ENCODE measurements at places on chromosomes 2 and 18. TPM values are rescaled to one million over a fixed set of nuclear protein-coding genes. Genes with fewer than 3 reads are reported as not detected.

DNA sequence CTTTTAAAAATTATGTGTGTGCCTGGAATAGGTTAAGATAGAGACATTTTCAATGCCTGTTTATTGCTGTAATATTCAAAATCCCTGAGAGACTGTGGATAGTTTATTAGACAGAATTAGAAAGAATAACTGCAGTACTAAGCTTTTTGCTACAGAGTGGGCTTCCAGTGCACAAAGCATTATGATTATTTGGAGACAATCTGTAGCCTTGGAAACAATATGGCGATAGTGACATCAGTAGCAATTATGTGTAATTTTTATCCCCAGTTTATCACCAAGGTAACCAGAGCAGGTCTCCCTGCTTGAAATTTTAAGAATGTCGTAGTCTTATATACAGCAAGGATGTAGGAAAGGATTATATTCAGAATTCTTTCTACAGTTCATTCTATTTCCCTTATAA, 100.0 kb downstream of the MYO3B start:
- no peak overlapping the region for H3K4me3 ChIP-seq
- H3K4me1 ChIP-seq, result no peaks in the 10 kb centered on the region
- H3K27ac ChIP-seq, result no peak overlapping the region
- no peaks in the 10 kb centered on the region for H3K36me3 ChIP-seq
- H3K27me3 ChIP-seq, result no peaks in the 10 kb centered on the region

DNA sequence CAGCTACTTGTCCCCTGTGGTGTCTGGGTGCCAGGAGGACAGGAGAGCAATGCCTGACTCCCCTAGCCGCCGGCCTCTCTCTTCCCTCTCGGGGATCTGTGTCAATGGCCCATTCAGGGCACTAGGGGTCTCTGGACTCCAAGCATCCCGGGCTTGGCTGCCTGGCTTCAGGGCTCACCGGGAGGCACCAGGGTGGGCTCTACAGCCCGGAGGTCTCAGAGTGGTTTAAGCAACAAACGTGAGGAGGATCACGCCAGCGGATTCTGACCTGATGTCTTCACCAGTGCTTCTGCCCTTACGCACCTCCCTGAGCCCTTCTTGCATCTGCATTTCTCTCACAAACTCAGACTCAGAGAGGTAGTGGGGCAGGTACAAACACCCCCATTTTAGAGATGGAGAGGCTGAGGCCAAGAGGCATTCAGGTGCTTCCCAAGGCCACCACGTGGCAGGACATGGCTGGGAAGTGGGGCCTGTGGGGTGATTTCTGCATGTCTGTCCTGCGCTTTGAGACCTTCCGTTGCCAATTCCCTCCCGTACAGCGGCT, 243.0 kb downstream of the CELF4 start:
- no peaks in the 10 kb centered on the region for H3K36me3 ChIP-seq
- no peaks in the 10 kb centered on the region for H3K4me1 ChIP-seq
- no peak overlapping the region for H3K27ac ChIP-seq
- H3K27me3 ChIP-seq, result no peaks in the 10 kb centered on the region
- DNase-seq, result no peak
- H3K4me3 ChIP-seq, result no peak overlapping the region

DNA sequence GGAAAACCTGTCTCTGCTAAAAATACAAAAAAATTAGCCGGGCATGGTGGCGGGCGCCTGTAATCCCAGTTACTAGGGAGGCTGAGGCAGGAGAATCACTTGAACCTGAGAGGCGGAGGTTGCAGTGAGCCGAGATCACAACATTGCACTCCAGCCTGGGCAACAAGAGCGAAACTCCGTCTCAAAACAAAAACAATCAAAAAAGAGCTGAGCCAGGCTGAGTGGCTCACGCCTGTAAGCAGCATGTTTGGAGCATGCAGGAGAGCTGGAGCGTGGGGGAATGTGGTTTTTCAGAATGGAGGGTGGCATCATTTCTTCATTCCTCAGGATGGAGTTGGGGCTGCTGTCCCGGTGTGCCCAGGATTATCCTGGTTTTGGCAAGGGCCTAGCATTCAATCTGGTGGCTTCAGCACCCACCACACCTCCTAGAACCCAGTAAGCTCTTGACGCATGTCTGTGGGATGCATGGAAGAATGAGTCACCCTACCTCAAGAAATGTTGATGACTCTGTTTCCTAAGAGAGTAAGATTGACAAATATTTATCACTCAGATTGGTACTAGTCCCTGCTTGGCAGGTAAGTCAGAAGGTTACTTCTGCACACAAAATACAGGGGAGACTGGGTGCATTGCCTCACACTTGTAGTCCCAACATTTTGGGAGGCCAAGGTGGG, 90.2 kb upstream of the ODC1 start:
- DNase-seq, result no peak
- no peaks in the 10 kb centered on the region for H3K36me3 ChIP-seq
- no peak overlapping the region for H3K27ac ChIP-seq
- H3K4me3 ChIP-seq, result no peak overlapping the region
- no peaks in the 10 kb centered on the region for H3K4me1 ChIP-seq
- no peaks in the 10 kb centered on the region for H3K27me3 ChIP-seq

DNA sequence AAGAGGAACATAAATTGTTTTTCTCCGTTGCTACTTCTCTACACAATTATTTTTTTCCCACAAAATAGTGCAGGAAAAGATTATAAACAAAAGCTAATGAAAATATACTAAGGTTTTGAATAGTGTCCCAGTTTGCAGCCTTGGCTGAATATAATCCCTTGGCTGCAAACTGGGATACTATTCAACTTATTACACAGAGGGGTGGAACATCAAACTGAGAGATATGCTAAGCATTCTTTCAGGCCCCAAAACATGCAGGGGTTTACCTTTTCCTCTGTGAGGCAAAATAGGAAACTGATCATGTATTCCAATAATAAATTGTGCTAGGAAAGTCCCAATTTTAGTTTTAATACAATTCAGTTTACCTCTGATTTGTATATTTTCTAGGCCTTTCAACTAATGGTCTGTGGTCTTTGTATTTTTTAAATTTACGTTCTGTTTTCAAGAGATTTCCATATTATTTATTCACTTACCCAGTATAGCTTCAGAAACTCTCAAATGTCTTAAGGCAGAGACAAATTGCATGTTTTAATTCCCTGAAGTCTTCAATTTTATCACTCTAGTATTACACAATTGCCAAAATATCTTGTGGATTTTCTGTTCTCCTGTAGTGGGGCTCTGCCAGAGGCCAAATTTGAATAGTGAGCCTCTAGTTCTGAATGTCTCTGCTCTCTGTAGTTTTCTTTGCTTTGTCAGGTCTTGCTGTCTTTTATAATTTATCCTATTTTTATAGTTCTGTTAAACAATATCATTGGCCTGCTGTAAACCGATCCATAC, 63.9 kb downstream of the PPP1R1C start:
- H3K27ac ChIP-seq, result peak overlapping the region; percentile 48
- no peak overlapping the region for H3K4me3 ChIP-seq
- no peaks in the 10 kb centered on the region for H3K4me1 ChIP-seq
- no peak for DNase-seq
- no peaks in the 10 kb centered on the region for H3K27me3 ChIP-seq

- DNase-seq, result no peak
- no peak overlapping the region for H3K27ac ChIP-seq
- no peaks in the 10 kb centered on the region for H3K36me3 ChIP-seq
Observed at GRCh38 chr2:233094614-233095013, 34.5 kb downstream of the INPP5D start.

GRCh38 chr2:67039517-67040103, 357.5 kb upstream of the ETAA1 start:
- H3K27me3 ChIP-seq, result no peaks in the 10 kb centered on the region
- no peak overlapping the region for H3K4me3 ChIP-seq
- no peak overlapping the region for H3K27ac ChIP-seq
- no peak for DNase-seq
- H3K36me3 ChIP-seq, result no peaks in the 10 kb centered on the region
- H3K4me1 ChIP-seq, result no peaks in the 10 kb centered on the region

- H3K27me3 ChIP-seq, result no peaks in the 10 kb centered on the region
- no peak overlapping the region for H3K27ac ChIP-seq
- no peaks in the 10 kb centered on the region for H3K36me3 ChIP-seq
- DNase-seq, result no peak
- H3K4me1 ChIP-seq, result no peaks in the 10 kb centered on the region
- H3K4me3 ChIP-seq, result no peak overlapping the region
Observed at GRCh38 chr2:18381386-18381785, 179.1 kb downstream of the RDH14 start.

DNA sequence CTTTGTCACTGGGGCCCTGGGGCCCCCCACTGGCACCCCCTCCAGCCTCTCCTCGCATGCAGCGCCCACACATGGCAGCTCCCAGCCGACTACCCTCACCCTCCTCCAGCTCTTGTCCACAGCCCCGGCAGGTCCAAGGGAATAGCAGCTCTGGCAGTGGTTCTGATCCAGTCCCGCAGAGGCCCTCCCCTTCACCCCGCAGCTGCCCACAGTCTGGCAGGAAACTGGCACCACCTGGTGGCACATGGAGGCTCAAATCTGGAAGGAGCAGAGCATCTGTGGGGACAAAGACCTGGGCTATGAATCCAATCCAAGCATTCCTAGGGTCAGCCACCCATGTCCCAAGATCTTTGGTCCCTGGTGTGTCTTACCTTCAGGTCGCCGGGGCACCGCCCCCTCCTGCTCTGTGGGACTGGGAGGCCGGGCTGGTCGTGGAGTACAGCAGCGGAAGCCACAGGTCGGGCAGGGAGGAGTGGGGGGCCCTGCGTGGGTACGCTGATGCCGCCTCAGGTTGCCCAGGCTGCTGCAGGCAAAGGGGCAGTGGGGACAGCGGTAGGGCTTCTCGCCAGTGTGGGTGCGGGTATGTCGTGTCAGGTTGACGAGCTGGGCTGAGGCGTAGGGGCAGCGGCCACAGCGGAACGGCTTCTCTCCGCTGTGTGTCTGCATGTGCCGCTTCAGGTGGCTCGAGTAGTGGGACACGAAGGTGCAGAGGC, 2.3 kb downstream of the ZNF513 start:
- H3K27me3 ChIP-seq, result no peaks in the 10 kb centered on the region
- peak; percentile 31 for DNase-seq
- no peak overlapping the region for H3K27ac ChIP-seq
- H3K36me3 ChIP-seq, result peaks cover 68% of the 10 kb centered on the region
- H3K4me1 ChIP-seq, result peaks cover 19% of the 10 kb centered on the region

DNA sequence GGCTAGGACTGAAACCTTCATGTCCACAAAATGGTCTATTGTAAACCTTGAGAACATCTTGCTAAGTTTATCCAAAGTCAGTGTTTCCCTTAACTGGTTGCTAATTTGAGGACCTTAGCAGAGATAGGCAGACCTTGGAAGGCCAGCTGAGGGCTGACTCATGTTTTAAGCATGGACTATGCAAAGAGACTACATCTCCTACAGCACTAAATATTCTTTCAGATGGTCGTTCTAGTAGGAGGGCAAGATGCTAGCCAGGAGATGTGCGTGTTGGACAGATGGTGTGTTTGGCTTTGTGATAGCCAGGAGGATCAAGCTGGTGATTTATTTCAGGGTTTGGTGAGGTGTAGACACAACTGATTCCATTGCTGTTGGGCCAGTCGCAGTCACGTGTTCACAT, 75.8 kb downstream of the NRP2 start:
- H3K4me1 ChIP-seq, result peaks cover 9% of the 10 kb centered on the region
- no peaks in the 10 kb centered on the region for H3K27me3 ChIP-seq
- no peaks in the 10 kb centered on the region for H3K36me3 ChIP-seq
- peak overlapping the region; percentile 14 for H3K27ac ChIP-seq
- DNase-seq, result no peak

DNA sequence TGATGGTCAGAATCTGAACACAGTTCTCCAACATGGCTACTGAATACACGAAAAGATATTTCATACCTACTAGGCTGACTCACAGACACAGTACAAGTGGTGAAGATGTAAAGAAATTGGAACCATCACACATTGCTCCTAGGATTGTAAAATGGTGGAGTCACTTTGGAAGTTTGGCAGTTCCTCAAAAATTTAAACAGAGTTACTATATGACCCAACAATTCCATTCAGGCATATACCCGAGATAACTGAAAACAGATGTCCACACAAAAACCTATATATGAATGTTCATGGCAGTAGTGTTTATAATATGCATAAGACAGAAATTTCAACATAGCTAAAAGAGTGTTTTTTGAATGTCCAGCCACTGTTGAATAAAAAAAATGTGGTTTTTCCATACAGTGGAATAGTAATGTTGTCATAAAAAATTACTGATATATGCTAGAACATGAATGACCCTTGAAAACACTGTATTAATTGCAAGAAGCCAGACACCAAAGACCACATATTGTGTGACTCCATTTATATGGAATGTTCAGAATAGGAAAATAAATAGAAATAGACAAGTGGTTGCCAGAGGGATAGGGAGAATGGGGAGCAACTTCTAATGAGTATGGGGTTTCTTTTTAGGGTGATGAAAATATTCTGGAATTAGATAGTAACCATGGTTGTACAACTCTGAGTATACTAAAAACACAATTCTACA, 10.1 kb downstream of the RMP24 start:
- H3K4me1 ChIP-seq, result no peaks in the 10 kb centered on the region
- DNase-seq, result no peak
- H3K27me3 ChIP-seq, result no peaks in the 10 kb centered on the region
- peaks cover 38% of the 10 kb centered on the region for H3K36me3 ChIP-seq
- H3K4me3 ChIP-seq, result no peak overlapping the region
- no peak overlapping the region for H3K27ac ChIP-seq

- H3K27me3 ChIP-seq, result no peaks in the 10 kb centered on the region
- no peaks in the 10 kb centered on the region for H3K36me3 ChIP-seq
- H3K4me1 ChIP-seq, result no peaks in the 10 kb centered on the region
- no peak overlapping the region for H3K27ac ChIP-seq
- no peak for DNase-seq
Observed at GRCh38 chr2:207188626-207189419, 23.1 kb upstream of the KLF7 start.

- no peaks in the 10 kb centered on the region for H3K4me1 ChIP-seq
- H3K36me3 ChIP-seq, result no peaks in the 10 kb centered on the region
- no peak for DNase-seq
- H3K27ac ChIP-seq, result no peak overlapping the region
- no peak overlapping the region for H3K4me3 ChIP-seq
Observed at GRCh38 chr2:152255918-152256317, 79.1 kb upstream of the FMNL2 start.

GRCh38 chr2:128399690-128400291, 81.1 kb upstream of the HS6ST1 start:
- H3K4me3 ChIP-seq, result no peak overlapping the region
- no peaks in the 10 kb centered on the region for H3K27me3 ChIP-seq
- DNase-seq, result no peak
- H3K27ac ChIP-seq, result no peak overlapping the region
- H3K36me3 ChIP-seq, result no peaks in the 10 kb centered on the region

GRCh38 chr2:202172439-202173211, 65.8 kb downstream of the SUMO1 start:
- H3K36me3 ChIP-seq, result no peaks in the 10 kb centered on the region
- no peak overlapping the region for H3K27ac ChIP-seq
- DNase-seq, result no peak
- H3K4me3 ChIP-seq, result no peak overlapping the region
- no peaks in the 10 kb centered on the region for H3K27me3 ChIP-seq
- H3K4me1 ChIP-seq, result no peaks in the 10 kb centered on the region

DSEL gene
- total RNA-seq, result 1.6 TPM

BCL11A gene
- total RNA-seq, result 0.04 TPM

GPR155 gene
- 12.7 TPM for total RNA-seq

SP140 gene
- 0.46 TPM for total RNA-seq

DOK6 gene
- not detected for total RNA-seq

NEMP2 gene
- total RNA-seq, result 1.7 TPM

MALL gene
- total RNA-seq, result 2.1 TPM

Data from gastrocnemius medialis (tissue), 4 donors.